Chondrocyte (in vitro differentiated cells): ENCODE measurements at places on chromosomes 3 and 15.
A peak's percentile ranks its signal among the peaks of the same experiment; 100 is the strongest.

DNA sequence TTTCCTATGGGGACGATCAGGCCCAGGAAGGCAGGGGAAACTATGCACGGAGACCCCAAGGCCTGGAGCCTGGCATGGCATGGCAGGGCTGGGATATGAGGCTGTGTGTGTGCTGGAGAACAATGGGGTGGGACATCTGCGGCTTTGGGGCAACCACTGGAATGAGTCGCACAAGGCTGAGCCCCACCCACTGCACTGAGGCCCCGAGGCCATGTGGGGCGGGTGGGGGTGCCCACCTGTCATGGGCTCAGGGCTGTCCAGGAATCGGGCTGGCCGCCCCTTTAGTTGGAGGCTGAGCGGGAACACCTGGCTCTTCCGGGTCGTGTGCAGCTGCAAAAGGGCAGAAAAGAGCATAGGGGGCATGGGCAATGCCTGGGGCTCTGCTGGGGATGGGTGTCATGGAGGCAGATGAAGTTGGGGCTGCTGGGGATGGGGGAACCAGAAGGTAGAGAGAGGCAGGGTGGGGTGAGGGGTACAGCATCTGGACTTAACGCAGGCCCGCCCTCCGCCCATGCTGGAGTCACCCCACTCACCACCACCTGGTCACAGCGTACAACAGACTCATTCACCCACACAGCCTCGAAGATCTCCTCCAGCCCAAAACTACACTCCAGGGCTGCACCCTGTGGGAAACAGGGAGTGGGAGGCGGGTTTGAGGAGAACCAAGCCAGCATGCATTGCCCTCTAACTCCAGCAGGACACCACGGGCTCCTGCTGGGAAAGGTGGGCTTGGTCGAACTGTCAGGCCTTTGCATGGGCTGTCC lies 31.1 kb downstream of the PLXND1 start:
- no peak for DNase-seq

DNA sequence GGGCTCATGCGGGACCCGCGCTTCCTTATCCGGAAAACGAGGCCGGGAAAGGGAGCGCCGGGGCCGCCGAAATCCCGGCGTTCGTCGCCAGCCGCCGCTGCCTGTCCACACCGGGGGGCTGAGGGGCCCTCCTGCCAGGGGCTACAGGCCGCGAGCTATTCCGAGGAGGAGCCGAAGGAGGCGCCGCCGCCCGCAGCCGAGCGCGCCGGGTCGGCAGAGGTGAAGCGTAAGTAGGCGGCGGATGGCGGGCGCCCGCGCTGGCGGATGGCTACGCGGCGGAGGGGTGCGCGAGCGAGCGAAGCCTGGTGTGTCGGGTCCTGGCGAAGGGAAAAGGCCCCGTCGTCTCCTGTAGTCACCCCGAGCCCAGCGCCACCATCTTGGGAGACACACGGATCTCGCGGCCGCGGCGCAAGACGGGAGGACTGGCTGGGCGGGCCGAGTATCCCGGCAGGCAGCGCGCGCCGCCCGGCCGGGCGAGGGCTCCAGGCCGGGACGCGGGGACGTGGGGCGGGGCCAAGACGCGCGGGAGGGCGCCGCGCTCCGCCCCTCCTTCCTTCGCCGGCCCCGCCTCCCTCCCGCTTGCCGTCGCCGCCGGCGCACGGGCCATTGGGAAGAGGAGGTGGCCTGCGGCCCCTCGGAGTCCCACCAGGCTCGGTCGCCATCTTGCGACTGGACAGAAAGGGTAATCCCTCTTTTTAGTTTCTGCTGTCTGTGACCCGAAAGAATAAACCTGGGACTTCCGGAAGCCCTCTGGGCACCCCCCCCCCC lies at the start of gene UBE3A:
Gene UBE3A, minus strand, starts transcription at position 424 of the 768 bp plus-strand sequence. CDS start 29,917 bp downstream, outside the sequence.
- peak; percentile 97 for DNase-seq

DNA sequence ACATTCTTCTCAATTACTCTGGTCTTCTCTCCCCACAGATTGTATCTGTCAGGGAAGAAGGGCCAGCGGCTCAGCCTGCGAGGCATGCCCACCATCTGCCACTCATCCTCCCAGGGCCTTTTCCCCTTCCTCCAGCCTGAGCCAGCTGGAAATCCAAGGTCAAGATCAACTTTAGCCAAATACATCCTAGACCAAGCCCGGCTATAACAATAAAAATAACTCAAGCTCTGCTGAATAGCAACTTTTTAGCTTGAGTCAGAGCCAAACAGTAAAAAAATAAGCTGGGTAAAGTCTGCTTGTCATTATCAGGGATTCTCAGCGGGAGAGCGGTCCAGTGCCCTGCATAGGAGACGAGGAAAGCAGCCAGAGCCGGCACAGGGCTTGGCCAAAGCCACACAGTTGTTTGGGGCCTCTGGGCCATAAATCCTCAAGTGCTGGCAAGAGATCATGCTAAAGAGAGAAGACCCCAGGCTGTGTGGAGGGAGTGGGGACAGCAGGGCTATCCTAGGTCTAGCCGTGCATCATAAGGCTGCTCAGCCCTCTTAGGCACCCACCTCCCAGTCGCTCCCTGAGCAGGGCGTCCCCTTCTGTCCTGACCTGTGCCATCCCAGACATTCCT lies 76.2 kb upstream of the HERC1 start:
- DNase-seq: no peak

GRCh38 chr15:90881978-90882721 lies 2.2 kb upstream of the FES start:
- DNase-seq: peak; percentile 88

DNA sequence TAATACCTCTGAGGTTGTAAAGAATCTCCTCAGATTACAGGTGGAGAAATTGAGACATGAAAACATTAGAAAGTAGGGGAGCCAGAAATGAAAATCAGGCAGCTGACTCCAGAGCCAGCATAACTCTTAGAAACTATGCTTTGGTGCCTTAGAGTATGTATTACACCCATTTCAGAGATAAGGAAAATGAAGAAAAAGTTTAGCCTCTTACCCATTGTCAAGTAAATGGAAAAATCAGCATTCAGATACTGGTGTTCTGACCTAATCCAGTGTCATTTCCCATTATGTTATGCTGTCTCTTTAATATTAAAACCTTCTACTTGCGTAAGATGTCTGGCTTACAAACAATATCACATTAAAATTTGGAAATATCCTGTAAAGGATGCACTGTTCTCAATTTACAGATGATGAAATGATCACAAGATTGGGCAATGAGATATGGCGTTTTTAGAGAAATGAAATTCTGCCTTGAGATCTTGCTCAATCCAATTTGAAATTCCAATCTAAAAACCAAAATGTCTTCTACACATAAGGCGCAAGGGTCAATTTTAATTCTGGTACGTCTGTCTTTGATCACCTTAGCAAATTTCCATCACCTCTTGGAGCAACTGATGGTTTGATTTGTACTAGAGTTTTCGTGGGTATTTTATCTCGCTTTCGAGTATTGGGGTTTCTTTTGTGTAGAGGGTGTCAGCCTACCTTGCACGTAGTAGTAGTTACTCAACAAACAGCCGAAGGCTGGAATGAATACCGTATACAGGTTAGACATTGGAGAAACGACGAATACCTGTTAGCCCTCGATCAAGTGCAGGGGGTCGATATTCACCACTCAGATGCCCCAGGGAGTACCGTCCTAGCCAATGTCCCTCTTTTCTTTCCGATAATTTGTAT lies 902 bp upstream of the ZCWPW2 start:
- DNase-seq: no peak

DNA sequence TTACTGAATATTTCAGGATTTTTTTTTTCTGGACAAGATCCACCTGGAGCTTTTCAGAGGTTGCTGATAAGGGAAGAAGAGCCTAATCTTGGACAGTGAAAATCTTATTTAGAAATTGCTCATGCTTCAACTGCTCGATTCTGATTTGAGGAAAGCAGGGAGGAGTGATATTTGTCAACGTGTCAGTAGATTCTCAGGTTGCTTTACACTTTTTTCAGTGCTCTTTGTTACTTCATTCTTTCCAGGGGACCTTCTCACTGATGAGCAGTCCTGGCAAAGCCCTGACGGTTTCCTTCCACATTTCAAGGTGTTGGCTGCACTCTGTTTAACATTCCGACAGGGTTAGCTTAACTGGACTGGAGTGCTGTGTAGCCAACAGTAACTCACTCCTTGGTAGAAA lies 24.1 kb upstream of the RARB start:
- no peak for DNase-seq

DNA sequence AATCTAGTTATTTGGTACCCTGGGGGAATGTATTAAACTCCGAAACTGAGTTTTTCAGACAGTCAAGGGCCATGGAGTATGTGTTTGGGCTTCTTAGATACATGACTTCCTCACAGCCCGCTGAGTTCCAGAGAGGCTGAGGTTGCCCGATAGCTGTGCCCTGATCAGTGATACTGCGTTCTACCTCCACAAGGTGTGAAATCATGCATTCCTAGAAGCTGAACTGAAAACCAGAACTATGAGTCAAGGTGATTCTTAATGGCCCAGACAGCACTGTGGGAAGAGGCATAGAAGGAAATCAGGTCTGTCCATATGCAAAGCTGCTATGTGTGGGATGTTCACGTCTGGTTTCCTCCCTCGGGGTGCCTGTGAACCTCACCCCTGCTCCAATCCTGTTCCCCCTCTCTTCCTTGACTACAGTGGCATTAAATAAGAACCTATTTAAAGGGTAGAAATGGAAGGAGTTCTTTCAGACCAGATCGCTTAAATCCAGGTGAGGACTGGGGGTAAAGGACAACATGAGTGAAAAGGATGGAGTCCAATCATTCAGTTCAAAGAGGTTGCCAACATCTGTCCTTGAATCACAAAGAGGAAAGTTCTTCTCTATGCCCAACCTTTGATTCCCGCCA lies 74.3 kb downstream of the MYO1E start:
- no peak for DNase-seq

- DNase-seq: no peak
Measured at GRCh38 chr3:46407970-46408369, 911 bp downstream of the CCRL2 start.

- DNase-seq: no peak
Measured at GRCh38 chr15:78075490-78076230, 1.9 kb downstream of the TBC1D2B start.

DNA sequence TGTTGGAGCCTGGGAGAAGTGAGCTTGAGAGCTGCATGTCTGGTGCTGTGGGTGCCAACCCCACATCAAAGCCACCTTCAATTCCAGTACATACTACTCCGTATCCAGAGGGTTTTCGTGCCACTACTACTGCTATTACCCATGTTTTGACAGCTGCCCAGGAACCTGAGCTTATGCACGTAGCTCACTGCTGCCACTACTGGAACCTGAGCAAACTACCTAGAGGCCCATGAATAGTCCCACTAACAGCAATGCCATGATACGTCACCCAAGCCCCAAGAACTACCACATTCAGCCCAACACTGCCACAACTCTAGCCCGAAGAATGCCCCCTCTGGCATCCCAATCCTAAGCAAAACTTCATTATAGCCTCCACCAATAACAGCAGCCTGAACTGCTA lies 215.2 kb upstream of the BCHE start:
- DNase-seq: no peak

DNA sequence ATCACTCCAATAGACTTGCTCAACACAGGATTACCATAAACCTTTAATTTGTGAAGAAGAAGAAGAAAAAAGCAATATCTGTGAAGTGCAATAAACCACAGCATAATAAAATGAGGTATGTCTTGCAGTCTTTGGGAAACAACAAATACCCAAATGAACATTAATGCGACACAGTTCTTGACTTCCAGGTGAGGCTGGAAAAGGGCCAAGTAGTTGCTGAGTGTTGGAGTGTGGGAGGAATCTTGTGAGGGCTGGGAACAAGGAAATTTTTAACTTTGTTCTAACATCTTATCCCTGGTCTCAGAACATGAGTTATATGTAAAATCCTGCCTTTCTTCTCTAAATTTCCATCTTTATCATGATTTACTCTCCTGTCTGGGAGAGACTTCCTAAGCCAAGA lies 206.5 kb downstream of the DTWD1 start:
- DNase-seq: no peak

- no peak for DNase-seq
Measured at GRCh38 chr15:34124651-34125050, 22.8 kb downstream of the PGBD4 start.

GRCh38 chr3:127746400-127747057 lies 73.8 kb downstream of the ABTB1 start:
- DNase-seq: no peak

DNA sequence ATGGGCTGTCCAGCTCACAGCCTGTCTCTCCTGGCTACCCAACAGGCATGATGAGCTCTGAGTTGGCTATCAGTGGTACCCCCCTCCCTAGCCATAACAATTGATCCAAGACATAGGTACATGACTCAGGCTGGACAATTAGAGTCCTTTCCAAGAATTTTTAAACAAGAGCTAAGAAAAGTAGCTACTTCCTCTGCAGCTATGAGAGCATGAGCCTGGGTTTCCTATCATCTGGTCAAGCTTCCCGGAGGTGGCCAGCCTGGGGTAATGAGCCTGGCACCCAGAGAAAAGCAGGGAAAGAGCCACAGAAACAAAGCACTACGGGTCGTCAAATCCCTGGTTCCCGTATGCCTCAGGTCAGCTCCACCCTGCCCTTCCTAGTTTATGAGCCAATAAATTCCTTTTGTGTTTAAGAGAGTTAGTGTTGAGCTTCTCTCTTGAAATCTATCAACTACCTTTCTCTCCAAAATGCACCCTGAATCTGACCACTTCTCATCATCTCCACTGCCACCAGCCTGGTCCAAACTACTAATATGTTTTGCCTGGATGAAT lies 2.3 kb upstream of the SLC51B start:
- no peak for DNase-seq

- DNase-seq: no peak
Measured at GRCh38 chr15:77063249-77063648, 7.7 kb downstream of the TSPAN3 start.

GRCh38 chr15:60083318-60083717 lies 79.2 kb downstream of the FOXB1 start:
- no peak for DNase-seq

GRCh38 chr3:169303660-169304059 lies 359.9 kb downstream of the MECOM start:
- DNase-seq: no peak

GRCh38 chr3:37885814-37886213 lies 24.1 kb downstream of the CTDSPL start:
- DNase-seq: no peak

DNA sequence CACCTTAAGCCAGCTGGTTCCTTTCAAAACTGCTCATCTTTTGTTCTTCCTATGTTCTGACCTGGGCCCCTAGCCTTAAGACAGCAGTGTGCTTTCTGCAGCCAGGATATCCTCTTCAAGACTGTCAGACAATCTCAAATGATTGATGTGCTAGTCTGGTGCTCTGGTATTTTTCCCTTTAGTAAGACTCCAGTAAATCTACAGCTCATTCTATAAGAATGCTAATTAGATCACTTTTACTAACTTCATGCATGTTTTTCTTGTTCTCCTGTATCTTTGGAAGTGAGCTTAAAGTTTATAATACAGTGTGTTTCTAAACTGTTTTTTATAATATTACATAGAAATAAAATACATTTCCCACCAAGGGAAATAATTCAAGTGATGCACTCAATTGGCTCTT lies 220.9 kb upstream of the NANOGP8 start:
- DNase-seq: no peak
